A549 treated with ZK216348 at 1 μM for 4 hours (cell line): ENCODE measurements at places on chromosomes 4 and X. TPM values are rescaled to one million over a fixed set of nuclear protein-coding genes. Genes with fewer than 3 reads are reported as not detected.

Gene HMGB2
- 99.4 to 155 TPM (median 122 TPM) in 5 replicates for total RNA-seq

Gene ARMCX5
- 8.8 to 11.5 TPM (median 10.9 TPM) in 5 replicates for total RNA-seq

Gene PDGFRA
- 0.34 to 1.1 TPM (median 0.54 TPM) in 5 replicates for total RNA-seq

Gene CLOCK
- 3.1 to 7.2 TPM (median 4.6 TPM) in 5 replicates for total RNA-seq

Gene MAP3K15
- 1.7 to 2.6 TPM (median 2.1 TPM) in 5 replicates for total RNA-seq

Gene TLR3
- 0.15 to 0.72 TPM (median 0.39 TPM) in 5 replicates for total RNA-seq

Gene TREX2
- total RNA-seq: 0.79 to 2.0 TPM (median 1.3 TPM) in 5 replicates

Gene SMARCA1
- total RNA-seq: 32.2 to 65.7 TPM (median 47.9 TPM) in 5 replicates

Gene GPR119
- not detected in 5 replicates for total RNA-seq

Gene VEGFC
- 11.2 to 13.1 TPM (median 12.5 TPM) in 5 replicates for total RNA-seq

Gene NWD2
- not detected in 5 replicates for total RNA-seq

Gene SMR3B
- total RNA-seq: not detected in 5 replicates

Gene AFF2
- not detected in 5 replicates for total RNA-seq

Gene GPR78
- 0.16 TPM in 1 of 5 replicates, not detected in the others for total RNA-seq

Gene EPHA5
- total RNA-seq: 0.27 to 0.59 TPM (median 0.40 TPM) in 5 replicates

Gene DHX15
- 93.9 to 113 TPM (median 104 TPM) in 5 replicates for total RNA-seq

Gene TCEAL2
- not detected in 5 replicates for total RNA-seq

Gene GPRASP1
- total RNA-seq: 0.22 to 0.42 TPM (median 0.34 TPM) in 5 replicates

Gene CD38
- 8.9 to 13.8 TPM (median 11.2 TPM) in 5 replicates for total RNA-seq

Gene TMPRSS11D
- total RNA-seq: not detected in 5 replicates

Gene FMR1
- total RNA-seq: 16.8 to 26.1 TPM (median 22.9 TPM) in 5 replicates

Gene ADGRL3
- not detected in 5 replicates for total RNA-seq

Gene TMSB15A
- total RNA-seq: 0.61 to 0.85 TPM (median 0.62 TPM) in 3 of 5 replicates, not detected in the others

Gene SPANXB1
- 2.2 to 3.1 TPM (median 2.3 TPM) in 5 replicates for total RNA-seq

Gene KLF3
- 8.2 to 14.0 TPM (median 13.2 TPM) in 5 replicates for total RNA-seq

Gene GCNA
- 1.5 to 2.4 TPM (median 1.7 TPM) in 5 replicates for total RNA-seq

Gene CENPVL2
- total RNA-seq: not detected in 5 replicates

Gene SNCA
- total RNA-seq: 0.20 to 0.74 TPM (median 0.39 TPM) in 3 of 5 replicates, not detected in the others

Gene SOWAHB
- not detected in 5 replicates for total RNA-seq

Gene SORCS2
- total RNA-seq: 4.0 to 5.9 TPM (median 5.5 TPM) in 5 replicates

Gene CLCN4
- 3.1 to 6.3 TPM (median 4.2 TPM) in 5 replicates for total RNA-seq

Gene HTATSF1
- total RNA-seq: 50.0 to 76.5 TPM (median 61.3 TPM) in 5 replicates

Gene RASL11B
- total RNA-seq: 0.08 to 0.14 TPM (median 0.11 TPM) in 3 of 5 replicates, not detected in the others

Gene ARL13A
- 0.18 to 0.33 TPM (median 0.24 TPM) in 4 of 5 replicates, not detected in the other for total RNA-seq

Gene USO1
- 18.4 to 27.8 TPM (median 25.1 TPM) in 5 replicates for total RNA-seq

Gene FAM241A
- 0.53 to 1.2 TPM (median 0.91 TPM) in 5 replicates for total RNA-seq

Gene CXCL8
- total RNA-seq: 3.6 to 20.1 TPM (median 9.4 TPM) in 5 replicates

Gene CLDN34
- total RNA-seq: not detected in 5 replicates

Gene NRK
- total RNA-seq: not detected in 5 replicates

Gene PNMA6F
- not detected in 5 replicates for total RNA-seq

Gene HHIP
- 0.72 to 1.6 TPM (median 1.3 TPM) in 5 replicates for total RNA-seq

Gene SLC30A9
- 20.5 to 40.8 TPM (median 27.1 TPM) in 5 replicates for total RNA-seq

Gene NKX6-1
- total RNA-seq: 0.20 to 0.69 TPM (median 0.48 TPM) in 5 replicates

Gene FAT1
- 131 to 191 TPM (median 153 TPM) in 5 replicates for total RNA-seq

Gene SLC9B1
- total RNA-seq: 0.41 TPM in 1 of 5 replicates, not detected in the others

Gene SAGE1
- 0.05 TPM in 1 of 5 replicates, not detected in the others for total RNA-seq

Gene KCTD8
- not detected in 5 replicates for total RNA-seq

Gene FGF2
- 31.4 to 66.8 TPM (median 53.5 TPM) in 5 replicates for total RNA-seq

Gene ADAMTS3
- not detected in 5 replicates for total RNA-seq

Gene MAGEB10
- total RNA-seq: not detected in 5 replicates

Gene RIBC1
- total RNA-seq: 0.86 to 1.5 TPM (median 1.3 TPM) in 5 replicates

Gene ATP2B3
- total RNA-seq: 0.05 to 0.21 TPM (median 0.07 TPM) in 4 of 5 replicates, not detected in the other

Gene ARSJ
- total RNA-seq: 4.7 to 5.2 TPM (median 4.8 TPM) in 5 replicates

Gene UGT2A1
- total RNA-seq: not detected in 5 replicates

Gene TBX22
- total RNA-seq: not detected in 5 replicates

Gene PABPC5
- total RNA-seq: not detected in 5 replicates

Gene GLRA3
- total RNA-seq: not detected in 5 replicates
